Umbilical cord (tissue), 2 donors: ENCODE measurements at places on chromosomes 4 and X. TPM values are rescaled to one million over a fixed set of nuclear protein-coding genes. Genes with fewer than 3 reads are reported as not detected.

DNA sequence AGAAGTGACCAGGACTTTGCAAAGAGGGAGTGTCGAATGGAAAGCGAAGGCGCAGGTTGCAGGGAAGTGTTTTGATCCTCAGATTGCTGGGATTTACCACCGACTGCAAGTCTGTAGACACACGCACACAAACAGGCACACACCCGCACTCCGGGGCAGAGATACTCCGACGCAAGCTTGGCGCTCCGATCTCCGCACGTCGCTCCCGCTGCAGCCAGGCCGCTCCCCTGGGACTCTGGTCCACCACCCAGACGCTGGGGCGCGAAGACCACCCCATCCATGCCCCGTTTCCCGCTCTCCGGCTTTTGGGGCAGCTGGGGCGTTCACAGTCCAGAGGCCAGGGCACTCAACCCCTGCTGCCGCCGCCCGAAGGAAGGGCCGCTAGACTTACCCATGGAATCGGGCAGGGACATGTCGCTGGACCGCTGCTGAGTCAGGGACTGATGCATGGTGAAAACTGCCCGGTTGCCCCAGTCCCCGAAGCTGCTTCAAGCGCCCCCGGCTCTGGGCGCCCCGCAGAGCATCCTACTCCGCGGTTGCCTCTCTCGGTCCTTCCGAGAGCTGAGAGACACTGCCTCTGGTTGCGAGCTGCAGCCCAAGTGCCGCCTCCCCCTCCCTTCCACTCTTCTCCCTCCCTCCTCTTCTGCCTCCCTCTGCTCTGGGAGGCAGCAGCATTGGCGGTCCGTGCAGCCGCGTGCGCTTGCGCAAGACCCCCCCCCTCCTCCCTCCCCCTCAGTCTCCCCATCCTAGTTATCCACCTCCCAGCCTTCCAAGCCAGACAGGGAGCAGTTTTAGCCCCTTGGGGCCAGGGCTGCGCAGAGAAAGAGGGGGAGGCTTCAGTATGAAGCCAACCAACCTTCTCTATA, at the start of gene TMEM255A:
TMEM255A (minus strand) TSS at position 601 of the 866 bp plus-strand sequence; CDS start at position 449, 152 bp downstream.
- peak; percentile 31 for DNase-seq

GRCh38 chr4:125734504-125734903, 419.7 kb downstream of the FAT4 start:
- no peak for DNase-seq

- no peak for DNase-seq
These were observed 383.4 kb downstream of the FAM133A start for GRCh38 chrX:94057385-94057784.

Gene INPP4B
- 78.7 TPM for total RNA-seq

Gene HTR2C
- total RNA-seq = not detected

Gene SRPX2
- total RNA-seq = 40.0 TPM

DNA sequence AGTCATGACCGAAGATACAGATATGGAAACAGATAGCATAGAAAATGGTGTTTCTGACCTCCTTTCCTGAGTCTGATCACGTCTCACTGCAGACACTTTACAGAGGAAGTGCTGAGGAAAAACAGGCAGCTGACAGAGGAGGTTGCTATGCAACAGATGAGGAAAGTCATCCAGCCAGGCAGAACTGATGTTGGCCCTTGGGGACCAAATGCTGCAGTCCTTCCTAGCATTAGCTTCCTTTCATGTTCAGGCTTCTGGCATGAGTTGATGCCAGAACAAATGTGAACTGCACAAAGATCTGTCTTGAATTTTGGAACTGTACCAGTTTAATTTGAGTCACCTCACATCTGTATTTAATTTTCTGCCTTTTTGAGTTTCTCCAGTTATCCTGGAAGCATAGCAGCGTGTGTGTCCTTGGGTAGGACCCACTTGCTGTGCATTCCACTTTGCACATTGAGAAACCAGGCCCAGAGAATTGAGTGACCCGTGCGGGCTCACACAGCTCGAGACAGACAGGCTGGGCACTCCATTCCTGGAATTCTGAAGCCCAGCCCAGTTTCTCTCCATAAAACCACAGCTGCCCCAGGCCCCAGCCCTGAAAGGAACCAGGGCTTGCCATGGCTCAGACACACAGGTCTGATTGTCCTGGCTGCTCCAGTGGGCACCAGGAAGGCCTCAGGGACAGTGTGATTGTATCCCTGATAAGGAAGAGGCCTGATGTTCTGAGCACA, 1.4 kb upstream of the MAGED1 start:
- peak; percentile 91 for DNase-seq

Gene ARMCX4
- 11.6 TPM for total RNA-seq

- DNase-seq = no peak
These were observed 407.3 kb downstream of the MAPK10 start for GRCh38 chr4:85952528-85952927.

- peak; percentile 66 for DNase-seq
These were observed 262.2 kb downstream of the ARHGAP10 start for GRCh38 chr4:147994076-147994475.

DNA sequence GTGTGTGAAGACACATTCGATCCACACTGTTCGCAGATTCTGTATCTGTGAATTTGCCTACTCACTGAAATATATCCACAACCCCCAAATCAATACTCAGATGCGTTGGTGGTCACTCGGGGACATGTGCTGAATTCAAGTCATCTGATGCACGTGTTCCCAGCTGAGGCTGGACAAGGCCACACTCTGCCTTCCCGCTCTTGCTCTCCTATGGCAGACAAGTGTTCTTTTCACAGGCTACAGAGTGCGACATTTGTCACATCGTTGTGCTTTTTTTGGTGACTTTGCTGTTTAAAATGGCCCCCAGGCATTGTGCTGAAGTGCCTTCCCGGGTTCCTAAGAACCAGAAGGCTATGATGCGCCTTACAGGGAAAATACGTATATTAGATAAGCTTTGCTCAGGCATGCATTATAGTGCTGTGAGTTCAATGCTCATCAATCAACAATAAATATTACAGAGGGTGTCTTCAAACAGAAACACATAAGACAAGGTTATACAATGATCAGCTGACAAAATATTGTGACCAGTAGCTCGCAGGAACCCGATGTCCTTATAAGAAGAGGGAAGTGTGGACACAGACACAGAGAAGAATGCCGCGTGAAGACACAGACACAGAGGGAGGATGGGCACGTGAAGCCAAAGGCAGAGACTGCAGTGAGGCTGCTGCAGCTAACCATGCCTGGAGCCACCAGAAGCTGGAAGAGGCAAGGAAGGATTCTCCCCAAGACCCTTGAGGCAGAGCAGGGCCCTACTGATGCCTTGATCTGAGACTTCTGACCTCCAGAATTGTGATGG, 42.0 kb downstream of the IRF2 start:
- no peak for DNase-seq
